Myometrial cell (primary cell): ENCODE measurements at places on chromosomes 2 and 18. TPM values are rescaled to one million over a fixed set of nuclear protein-coding genes. Genes with fewer than 3 reads are reported as not detected.

Gene CMPK2
- under 0.01 and 0.18 TPM in 2 replicates for total RNA-seq

Gene MERTK
- total RNA-seq, result not detected in 2 replicates

Gene GRB14
- total RNA-seq, result not detected in 2 replicates

Gene RPRD1A
- total RNA-seq, result 45.0 and 50.5 TPM in 2 replicates

Gene TPO
- not detected in 2 replicates for total RNA-seq

Gene SIGLEC15
- 6.0 TPM in 1 of 2 replicates, not detected in the other for total RNA-seq

Gene SPP2
- not detected in 2 replicates for total RNA-seq

Gene COMMD1
- total RNA-seq, result 61.7 and 83.0 TPM in 2 replicates

Gene SP100
- 68.6 and 77.0 TPM in 2 replicates for total RNA-seq

Gene ITPRIPL1
- total RNA-seq, result 1.4 and 3.5 TPM in 2 replicates

Gene MAP2
- total RNA-seq, result 23.6 and 26.2 TPM in 2 replicates

Gene MDH1B
- total RNA-seq, result 0.29 and 0.53 TPM in 2 replicates

Gene PAX8
- 0.18 and 0.86 TPM in 2 replicates for total RNA-seq

Gene VWA3B
- total RNA-seq, result not detected in 2 replicates

Gene GREB1L
- total RNA-seq, result 0.89 and 1.2 TPM in 2 replicates

Gene ADNP2
- 11.5 and 16.7 TPM in 2 replicates for total RNA-seq

Gene ANKRD62
- not detected in 2 replicates for total RNA-seq

Gene PAIP2B
- 0.71 and 0.86 TPM in 2 replicates for total RNA-seq

Gene TUBB8B
- total RNA-seq, result not detected in 2 replicates

Gene CHRND
- not detected in 2 replicates for total RNA-seq

Gene GREB1
- 0.18 TPM in 1 of 2 replicates, not detected in the other for total RNA-seq

Gene NDUFB3
- 64.9 and 80.1 TPM in 2 replicates for total RNA-seq

Gene RNF103
- 11.0 and 18.1 TPM in 2 replicates for total RNA-seq

Gene M1AP
- not detected in 2 replicates for total RNA-seq

Gene BCL2
- under 0.01 TPM in 1 of 2 replicates, not detected in the other for total RNA-seq

Gene SLC35G4
- not detected in 2 replicates for total RNA-seq

Gene ASB18
- total RNA-seq, result not detected in 2 replicates

Gene MYL1
- not detected in 2 replicates for total RNA-seq

Gene ZNF385B
- not detected in 2 replicates for total RNA-seq

Gene CHST9
- not detected in 2 replicates for total RNA-seq

Gene SMAD4
- total RNA-seq, result 116 and 129 TPM in 2 replicates

Gene CPS1
- 12.4 and 23.2 TPM in 2 replicates for total RNA-seq

Gene TWIST2
- 78.7 and 80.6 TPM in 2 replicates for total RNA-seq

Gene AQP12B
- not detected in 2 replicates for total RNA-seq

Gene PDCD1
- not detected in 2 replicates for total RNA-seq

Gene TANC1
- total RNA-seq, result 13.0 and 13.6 TPM in 2 replicates

Gene TBC1D8
- total RNA-seq, result 7.5 and 11.3 TPM in 2 replicates

Gene STPG4
- 1.2 TPM in 1 of 2 replicates, not detected in the other for total RNA-seq

Gene RMC1
- 17.3 and 25.3 TPM in 2 replicates for total RNA-seq

Gene FSHR
- total RNA-seq, result not detected in 2 replicates

Gene ALKAL2
- not detected in 2 replicates for total RNA-seq

Gene KLHL41
- total RNA-seq, result 0.29 and 0.35 TPM in 2 replicates

Gene EPB41L3
- total RNA-seq, result not detected in 2 replicates

Gene CTDP1
- total RNA-seq, result 17.2 and 19.3 TPM in 2 replicates

Gene TTN
- under 0.01 TPM in 2 replicates for total RNA-seq

Gene PARD6G
- total RNA-seq, result 0.71 TPM in 1 of 2 replicates, not detected in the other

Gene MAP3K2
- 20.8 and 22.7 TPM in 2 replicates for total RNA-seq

Gene CNTNAP5
- total RNA-seq, result not detected in 2 replicates

Gene PDE1A
- 7.4 and 11.2 TPM in 2 replicates for total RNA-seq
